ENCODE measurements at places on chromosomes 16 and 17.
A peak's percentile ranks its signal among the peaks of the same experiment; 100 is the strongest.

DNA sequence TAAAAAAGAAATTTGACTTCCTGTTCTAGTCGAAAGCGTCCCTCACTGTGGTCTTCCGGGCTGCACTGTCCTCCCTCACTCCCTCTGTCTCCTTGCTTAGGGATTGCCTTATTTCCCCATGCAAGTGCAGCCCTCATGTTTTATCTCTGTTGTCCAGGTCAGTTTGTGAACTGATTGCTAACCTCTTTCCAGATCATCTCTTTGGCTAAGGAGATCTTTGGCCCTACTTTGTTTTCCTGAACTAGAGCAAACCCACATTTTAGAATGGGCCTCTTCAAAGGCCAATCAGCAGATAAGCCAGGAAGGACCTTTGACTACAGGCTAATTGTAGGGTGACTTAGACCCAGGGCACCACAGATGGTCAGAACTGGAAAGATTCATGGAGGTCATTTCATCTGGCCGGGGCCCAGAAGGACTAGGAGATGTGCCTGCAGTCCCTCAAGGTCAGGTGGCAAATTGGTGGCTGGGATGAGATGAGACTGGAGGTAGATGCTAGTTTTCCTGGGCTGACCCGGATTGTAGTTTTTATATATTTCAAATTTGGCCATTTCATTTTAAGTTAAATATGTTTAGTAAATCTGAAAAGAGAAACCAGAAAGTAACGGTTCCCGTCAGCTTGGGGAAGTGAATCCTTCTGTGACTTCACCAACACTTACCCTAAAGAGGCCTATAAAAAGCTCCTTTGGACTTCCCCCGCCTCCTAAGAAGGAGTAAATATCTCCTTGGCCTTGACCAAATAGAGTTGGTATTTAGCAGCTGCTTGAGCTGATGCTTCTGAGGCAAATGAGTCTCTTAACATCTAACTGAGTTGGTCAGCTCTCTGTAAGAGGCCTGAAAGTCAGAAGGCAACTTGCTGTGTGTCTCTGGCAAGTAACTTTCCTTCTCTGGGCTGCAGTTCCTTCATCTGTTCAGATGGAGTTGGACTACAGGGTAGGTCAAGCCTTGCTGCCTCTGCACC lies 6.2 kb upstream of the SLC25A19 start:
- no peak for DNase-seq

DNA sequence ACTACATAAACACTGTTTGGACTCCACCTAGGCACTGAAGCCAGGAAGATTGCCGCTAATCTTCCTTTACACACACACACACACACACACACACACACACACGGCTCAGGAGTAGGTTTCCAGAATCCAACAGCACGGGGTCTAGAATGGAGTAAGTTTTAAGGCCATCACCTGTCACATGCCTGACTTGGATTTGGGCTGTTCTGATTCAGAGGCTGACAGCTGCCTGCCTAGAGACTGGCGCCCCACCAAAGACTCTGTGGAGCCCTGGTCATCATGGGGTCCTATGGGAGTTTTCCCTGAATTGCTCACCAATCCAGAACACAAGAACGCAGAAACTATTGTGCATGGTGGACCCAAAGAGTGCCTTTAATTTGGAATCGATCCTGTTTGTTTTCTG lies 10.9 kb downstream of the CDRT4 start:
- DNase-seq, result no peak

GRCh38 chr17:35892091-35893035 lies 12.2 kb upstream of the CCL5 start:
- no peak for DNase-seq

GRCh38 chr17:80742091-80742490 lies 197.5 kb downstream of the RPTOR start:
- no peak for DNase-seq

DNA sequence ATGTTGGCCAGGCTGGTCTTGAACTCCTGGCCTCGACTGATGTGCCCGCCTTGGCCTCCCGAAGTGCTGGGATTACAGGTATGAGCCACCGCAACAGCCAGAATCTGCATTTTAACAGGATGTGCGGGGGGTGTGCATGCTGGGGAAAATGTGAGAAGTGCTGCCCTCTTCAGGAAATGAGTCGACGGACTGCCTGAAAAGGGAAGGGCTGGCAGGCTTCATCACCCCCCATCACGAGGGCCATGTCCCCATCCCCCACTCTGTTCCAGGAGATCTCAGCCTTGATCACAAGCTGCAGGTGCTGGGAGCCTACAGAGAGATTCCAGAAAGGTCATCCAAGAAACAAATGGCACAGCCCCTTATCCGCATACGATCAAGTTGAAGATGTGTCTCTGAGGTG lies 195.3 kb upstream of the RPL38 start:
- DNase-seq, result peak; percentile 39

DNA sequence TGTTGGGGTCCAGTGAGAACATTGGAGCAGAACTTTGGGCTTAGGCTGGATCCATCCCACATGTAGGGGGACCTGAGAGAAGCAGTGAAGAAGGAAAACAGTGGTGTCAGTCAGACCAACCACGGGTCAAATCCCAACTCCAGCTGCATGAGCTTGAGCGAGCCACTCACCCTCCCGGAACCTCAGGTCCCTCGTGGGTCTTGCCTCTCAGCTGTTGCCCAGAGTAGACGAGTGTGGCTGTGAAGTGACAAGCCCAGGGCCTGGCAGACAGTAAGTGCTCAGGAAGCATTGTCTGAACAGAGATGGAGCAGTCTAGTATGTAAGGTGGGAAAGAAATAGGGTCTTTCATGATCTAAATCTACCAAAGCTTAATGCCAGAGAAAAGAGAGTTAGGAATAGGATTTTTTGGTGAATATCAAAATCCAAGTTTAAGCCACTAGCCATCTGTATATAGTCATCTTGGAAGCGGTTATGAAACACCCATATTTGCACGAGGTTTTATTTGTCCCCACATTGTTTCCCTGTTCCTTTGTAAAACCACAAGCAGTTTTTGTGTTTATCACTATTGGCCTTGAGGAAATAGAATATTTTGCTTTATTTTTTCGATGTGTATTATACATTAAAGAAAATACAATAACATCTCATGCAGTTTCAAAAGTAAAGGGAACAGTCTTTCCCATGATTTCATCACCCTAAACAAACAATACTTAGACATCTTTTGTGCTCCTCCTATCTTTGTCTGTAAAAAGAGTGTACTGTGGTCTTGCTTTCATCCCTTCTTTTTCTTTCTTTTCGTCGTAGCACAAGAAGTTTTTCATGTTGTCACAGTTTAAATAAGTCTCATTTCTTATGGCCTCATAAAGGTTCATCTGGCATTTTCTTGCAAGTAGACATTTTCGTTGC lies 112.0 kb downstream of the CLEC16A start:
- no peak for DNase-seq

GRCh38 chr17:79865351-79866210 lies 26.3 kb upstream of the CBX4 start:
- DNase-seq, result no peak

DNA sequence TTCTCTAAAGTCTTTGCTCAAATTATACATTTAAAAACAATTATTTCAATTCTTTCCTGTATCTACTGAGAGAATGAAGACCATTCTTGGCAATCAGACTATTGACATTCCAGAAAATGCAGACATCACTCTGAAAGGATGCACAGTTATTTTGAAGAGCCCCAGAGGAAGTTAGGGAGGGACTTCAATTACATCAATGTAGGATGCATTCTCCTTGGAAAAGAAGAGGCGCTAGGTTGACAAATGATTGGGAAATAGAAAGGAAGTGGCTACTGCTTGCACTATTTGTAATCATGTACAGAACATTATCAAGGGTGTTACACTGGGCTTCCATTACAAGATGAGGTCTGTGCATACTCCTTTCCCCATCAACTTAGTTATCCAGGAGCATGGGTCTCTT lies 74.3 kb downstream of the SSH2 start:
- DNase-seq, result no peak

- no peak for DNase-seq
Measured at GRCh38 chr16:87834005-87834667, 35.2 kb downstream of the SLC7A5 start.

GRCh38 chr16:1542166-1542500 lies 8.7 kb downstream of the TMEM204 start:
- no peak for DNase-seq

GRCh38 chr16:894841-895240 lies 75.9 kb downstream of the LMF1 start:
- no peak for DNase-seq

- no peak for DNase-seq
Measured at GRCh38 chr16:4241928-4242283, at the start of gene SRL. SRL (minus strand) TSS chr16:4242080; CDS start chr16:4242067, 13 bp downstream.

- DNase-seq, result no peak
Measured at GRCh38 chr17:71432378-71433315, 688.2 kb upstream of the SOX9 start.

DNA sequence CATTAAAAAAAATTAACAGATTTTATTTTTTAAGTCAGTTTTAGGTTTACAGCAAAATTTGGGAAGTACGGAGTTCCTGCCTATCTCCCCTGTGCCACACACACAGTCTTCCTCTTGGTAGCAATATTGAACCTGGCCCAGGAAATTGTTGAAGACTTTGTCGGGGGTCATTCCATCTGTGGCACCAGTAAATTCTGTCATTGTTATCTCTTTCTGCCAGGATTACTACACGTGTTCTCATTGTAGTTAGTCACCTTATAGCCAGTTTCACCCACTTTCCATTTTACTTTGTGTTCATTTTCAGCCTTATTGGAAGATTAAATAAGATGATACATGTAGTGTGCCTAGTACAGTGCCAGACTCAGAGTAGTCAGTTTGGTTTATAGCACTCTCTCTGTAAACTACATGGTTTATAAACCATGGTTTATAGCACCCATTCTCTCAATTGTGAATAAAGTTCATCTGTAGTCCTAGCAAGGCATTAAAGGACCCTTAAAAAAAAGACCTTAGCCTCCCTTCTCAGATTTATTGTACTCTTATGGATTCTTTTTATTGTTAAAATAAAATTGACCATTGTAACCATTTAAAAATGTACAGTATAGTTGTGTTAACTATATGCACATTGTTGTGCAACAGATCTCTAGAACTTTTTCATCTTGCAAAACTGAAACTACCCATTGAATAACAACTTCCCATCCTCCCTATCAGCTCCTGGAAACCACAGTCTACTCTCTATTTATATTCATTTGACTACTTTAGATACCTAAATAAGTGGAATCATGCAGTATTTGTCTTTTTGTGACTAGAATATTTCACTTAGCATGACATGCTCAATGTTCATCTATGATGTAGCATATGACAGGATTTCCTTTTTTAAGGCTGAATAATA lies 36.1 kb downstream of the NLK start:
- DNase-seq, result no peak

DNA sequence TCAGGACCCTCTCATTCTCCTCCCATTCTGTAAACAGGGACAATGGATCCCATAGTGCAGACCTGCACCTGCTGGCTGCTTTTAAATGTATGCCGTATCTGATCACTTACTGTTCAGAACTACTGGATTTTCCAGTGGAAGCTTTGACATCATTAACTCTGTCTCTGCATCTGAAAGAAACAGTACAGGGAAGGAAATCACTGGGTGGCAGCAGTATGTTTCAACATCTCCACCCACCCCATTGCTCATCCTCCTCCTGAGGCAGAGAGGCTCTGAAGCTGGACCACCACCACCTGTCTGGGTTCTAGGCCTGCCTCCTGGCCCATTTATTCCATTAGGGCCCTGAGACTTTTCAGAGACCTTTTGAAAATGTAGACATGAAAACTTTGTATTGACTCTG lies 2.6 kb downstream of the CCL15 start:
- no peak for DNase-seq

DNA sequence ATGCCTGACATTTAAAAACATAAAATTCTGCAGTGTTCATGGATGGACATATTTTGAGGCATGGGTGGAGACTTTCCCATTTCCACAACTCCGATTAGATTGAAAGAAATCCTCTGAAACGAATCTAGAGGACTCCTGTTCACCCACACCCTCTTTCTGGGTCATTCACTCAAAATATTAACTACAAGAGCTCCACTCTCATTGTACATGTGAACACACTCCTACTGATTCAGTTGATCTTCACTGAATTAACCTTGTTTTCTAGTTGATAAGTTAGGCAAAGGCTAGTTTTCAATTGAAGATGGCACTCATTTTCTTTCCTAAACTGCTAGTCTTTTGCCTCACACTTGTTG lies 44.1 kb downstream of the GRB7 start:
- no peak for DNase-seq

GRCh38 chr16:62968-63391 lies 9.4 kb downstream of the SNRNP25 start:
- DNase-seq, result no peak

- no peak for DNase-seq
Measured at GRCh38 chr16:9481747-9482730, 390.6 kb downstream of the HAPSTR1 start.

DNA sequence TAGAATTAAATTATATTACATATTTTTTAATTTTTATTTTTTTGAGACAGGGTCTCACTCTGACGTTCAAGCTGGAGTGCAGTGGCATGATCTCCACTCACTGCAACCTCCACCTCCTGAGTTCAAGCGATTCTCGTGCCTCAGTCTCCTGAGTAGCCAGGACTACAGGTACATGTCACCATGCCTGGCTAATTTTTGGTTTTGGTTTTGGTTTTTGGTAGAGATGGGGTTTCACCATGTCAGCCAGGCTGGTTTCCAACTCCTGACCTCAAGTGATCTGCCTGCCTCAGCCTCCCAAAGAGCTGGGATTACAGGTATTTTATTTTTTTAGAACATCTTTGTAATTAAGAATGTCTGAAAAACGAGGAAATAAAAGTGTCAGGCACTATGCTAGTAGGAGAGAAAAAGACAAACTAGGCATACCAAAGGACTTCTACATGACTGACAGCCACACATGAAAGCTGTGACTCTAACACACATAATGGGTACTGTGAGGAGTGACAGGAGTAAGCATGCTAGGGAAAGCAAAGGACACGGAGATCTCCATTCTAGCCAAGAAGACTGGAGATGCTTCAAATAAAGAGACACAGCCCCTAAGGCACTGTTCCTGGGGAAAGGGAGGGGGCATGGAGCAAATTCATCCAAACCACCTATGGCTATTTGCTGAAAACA lies 7.3 kb downstream of the GNA13 start:
- DNase-seq, result no peak

DNA sequence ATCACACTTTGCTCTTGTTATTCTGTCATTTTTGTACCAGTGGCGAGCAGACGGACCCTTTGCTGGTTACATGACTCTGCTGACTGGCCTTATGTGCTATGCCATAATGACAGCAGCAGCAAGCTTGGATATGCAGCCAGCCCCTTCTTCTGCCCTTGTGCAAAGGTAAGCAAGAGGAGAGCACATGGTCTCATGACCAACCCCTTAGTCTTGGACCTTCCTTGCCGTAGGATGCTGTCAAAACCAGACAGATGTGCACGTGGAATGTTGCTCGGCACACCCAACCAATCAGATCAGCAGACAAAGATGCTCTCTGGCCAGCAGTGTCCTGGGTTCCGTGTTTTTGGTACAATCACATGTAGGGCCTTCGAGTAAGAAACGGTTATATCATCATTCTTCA lies 4.8 kb upstream of the N4BP1 start:
- no peak for DNase-seq

DNA sequence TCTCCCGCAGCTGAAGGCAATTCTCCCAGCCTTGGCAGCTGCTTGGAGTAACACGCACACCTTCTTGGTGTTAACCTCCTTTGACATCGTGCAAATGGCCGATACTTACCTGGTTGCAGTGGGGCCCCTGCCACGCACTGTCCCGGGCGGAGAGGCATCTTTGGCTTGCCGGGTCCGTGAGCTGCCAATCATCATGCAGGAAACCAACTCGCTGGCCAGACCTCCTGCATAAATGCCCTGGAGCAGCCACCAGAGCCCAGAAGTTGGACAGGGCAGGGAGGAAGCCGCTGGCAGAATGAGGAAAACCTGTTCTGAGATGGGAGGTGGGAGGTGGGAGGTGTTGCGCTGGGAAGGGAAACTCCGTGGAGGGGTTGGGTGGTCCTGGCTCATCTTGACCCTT lies 41.7 kb upstream of the CREBBP start:
- no peak for DNase-seq
